OCI-M1 (cell line): ENCODE measurements at places on chromosomes 5 and 9.

DNA sequence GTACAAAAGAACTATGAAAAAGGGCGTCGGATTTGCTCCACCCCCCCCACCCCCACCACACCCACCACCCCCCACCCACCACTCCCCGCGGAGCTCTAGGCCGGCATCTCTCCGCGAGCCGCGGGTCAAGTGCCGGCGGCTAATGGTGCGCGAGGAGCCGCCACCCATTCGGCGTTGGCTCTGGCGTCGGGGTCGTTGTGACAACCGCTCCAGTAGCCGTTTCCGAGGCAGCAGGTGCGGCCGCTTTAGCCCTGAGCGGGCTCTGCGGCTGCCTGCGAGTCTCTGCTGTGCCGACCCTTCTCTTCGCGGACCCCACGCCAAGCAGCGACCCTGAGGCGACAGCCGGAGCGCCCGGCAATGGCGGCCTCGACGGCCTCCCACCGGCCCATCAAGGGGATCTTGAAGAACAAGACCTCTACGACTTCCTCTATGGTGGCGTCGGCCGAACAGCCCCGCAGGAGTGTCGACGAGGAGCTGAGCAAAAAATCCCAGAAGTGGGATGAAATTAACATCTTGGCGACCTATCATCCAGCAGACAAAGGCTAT is at the start of gene PPP1R2B:
PPP1R2B (plus strand) TSS at position 90 of the 546 bp plus-strand sequence; CDS start at position 358, 268 bp downstream.
- no peak for DNase-seq

- DNase-seq = no peak
Measured at GRCh38 chr5:176887252-176887849, 11.8 kb downstream of the HK3 start.

DNA sequence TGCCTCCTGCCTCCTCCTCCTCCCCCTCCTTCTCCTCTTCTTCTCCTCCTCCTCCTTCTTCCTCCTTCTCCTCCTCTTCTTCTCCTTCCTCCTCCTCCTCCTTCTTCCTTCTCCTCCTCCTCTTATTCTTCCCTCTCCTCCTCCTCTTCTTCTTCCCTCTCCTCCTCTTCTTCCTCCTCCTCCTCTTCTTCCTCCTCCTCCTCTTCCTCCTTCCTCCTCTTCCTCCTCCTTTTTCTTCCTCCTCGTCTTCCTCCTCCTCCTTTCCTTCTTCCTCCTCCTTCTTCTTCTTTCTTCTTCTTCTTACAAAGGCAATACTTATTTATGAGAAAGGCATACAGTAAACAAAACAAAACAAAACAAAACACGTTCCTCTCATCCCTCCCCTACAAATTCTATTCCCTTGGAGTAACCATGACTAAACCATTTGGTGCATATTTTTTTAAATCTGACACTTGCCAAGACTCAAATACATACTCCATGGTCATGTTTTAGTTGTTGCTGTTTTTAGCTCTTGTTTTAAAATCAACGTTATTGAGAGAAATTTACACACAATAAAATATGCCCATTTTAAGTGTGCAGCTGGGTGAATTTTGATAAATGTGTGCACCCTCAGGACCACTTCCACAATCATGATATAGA is 135.6 kb downstream of the FOXD1 start:
- DNase-seq = no peak

GRCh38 chr9:804026-804425 is 37.5 kb upstream of the DMRT1 start:
- DNase-seq = no peak

DNA sequence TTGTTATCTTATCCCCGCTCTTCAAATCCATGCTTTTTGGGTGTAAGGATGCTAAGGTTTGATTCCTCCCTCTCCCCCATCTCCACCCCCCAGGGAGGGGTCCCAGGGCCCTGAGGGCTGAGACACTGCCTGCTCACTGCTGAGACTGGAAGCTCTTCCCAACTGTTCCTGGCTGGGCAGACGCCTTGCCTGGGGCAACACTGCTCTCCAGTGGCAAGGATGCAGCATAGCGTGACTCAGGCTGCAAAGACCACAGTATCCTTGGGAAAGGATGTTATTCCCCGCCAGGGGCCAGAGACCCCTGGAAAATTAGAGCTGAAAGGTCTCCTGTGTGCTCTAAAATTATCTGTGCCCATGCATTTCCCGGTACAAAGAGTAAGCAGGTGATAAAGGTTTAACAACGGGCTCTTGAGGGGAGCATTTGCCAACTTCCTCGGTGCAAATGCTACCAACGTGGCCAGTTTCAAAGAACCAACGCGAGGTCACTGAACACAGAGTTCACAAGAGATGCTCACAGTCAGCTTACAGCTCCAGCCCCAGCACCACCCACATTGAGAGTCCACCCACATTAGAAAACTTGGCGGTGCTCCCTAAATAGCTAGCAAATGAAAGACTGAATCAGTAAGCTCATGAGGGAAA is 271.9 kb downstream of the NSG2 start:
- peak; percentile 43 for DNase-seq

DNA sequence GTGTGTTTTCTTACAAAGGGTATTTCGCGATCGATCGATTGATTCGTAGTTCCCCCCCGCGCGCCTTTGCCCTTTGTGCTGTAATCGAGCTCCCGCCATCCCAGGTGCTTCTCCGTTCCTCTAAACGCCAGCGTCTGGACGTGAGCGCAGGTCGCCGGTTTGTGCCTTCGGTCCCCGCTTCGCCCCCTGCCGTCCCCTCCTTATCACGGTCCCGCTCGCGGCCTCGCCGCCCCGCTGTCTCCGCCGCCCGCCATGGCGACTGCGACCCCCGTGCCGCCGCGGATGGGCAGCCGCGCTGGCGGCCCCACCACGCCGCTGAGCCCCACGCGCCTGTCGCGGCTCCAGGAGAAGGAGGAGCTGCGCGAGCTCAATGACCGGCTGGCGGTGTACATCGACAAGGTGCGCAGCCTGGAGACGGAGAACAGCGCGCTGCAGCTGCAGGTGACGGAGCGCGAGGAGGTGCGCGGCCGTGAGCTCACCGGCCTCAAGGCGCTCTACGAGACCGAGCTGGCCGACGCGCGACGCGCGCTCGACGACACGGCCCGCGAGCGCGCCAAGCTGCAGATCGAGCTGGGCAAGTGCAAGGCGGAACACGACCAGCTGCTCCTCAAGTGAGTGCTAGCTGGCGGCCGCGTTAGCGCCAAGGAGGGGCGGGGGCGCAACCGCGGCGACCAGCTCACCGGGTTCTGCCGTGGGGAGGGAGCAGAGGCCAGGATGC is 480 bp downstream of the LMNB1 start:
- DNase-seq = peak; percentile 35

GRCh38 chr5:33212900-33213299 is 227.9 kb upstream of the TARS1 start:
- DNase-seq = peak; percentile 92

DNA sequence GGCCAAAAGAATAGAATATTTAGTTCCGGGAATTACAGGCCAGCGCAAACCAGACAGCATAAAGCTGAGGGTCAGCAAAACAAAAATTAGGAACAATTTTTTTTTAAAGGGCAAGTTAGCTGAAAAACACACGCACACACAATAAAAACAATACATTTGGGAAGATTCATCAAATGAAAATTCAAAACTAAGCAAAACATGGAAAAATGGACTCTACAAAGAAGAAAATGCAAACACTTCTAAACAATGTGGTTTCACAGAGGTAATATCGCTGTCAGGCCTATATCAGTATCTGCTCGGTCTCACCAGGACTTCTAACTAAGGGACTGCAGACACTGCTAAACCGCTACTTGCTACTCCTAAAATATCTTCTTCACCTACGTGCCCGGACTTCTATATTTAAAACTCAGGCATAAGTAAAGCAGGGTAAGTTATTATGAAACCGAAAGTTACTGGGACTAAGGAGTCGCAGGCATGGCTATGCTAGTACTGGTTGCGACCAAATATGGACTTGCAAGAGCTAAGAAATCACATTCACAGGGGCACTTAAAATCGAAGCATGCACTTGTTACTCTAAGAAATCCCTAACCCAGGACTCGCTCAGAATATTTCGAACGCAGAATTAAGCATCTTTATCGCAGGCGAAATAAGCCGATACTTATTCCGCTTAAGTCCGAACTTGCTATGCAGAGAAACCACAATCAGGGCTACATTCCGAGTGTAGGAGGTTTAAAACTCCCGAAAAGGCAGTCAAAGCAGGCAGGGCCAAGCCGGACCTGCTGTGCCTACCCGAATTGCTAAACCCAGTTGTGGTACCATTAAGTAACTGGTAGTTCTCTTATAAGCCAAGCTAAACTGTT is 2.3 kb downstream of the ANXA2R start:
- DNase-seq = peak; percentile 90

DNA sequence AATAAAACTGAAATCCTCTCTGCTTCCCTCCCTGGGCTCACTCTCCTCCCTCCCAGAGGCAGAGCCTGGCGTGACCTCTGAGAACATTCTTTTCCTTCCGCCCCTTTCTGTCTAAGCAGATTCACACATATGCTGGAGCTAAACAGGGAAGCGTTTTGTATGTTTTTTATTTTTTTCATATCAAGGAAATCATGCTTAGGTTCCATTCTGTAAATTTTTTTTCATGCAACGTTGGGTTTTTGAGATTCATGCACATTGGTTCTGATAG is 20.2 kb upstream of the BARHL1 start:
- no peak for DNase-seq

DNA sequence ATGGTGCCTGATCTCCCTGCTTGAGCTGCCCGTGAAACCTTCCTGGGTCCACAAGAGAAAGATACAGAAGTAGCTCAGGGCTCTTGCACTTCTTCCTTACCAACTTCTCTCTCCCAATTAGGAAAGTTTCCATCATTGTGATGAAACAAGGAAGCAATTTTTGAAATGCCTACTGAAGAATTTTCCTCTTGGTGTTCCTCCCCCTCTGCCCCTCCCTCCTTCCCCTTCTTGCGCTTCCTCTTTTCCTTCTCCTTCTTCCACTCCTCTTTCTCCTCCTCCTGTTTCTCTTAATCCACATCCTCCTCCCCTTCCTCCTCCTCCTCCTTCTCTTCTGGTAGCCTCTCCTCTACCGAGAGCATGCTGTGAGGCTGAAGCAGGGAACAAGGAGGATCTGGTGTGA is 36.3 kb upstream of the OTULINL start:
- DNase-seq = peak; percentile 17

DNA sequence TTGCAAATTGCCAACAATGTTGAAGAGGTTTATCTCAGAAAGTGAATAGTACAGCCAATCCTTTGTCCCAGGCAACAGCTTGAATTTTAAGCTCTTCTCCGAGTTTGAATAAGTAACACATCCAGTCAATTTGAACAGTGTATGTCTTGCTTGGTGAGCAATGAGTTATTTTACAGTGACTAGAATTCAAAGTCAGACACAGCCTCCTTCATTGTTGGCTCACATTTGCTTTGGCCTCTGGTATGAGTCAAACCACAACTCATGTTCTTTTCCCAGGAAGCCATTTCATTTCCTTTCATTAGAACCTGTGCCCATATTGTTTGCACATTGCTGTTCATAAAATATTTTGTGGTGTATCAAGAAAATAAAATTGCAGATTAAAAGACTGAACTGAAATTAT is 622.0 kb upstream of the DAB2 start:
- DNase-seq = no peak

DNA sequence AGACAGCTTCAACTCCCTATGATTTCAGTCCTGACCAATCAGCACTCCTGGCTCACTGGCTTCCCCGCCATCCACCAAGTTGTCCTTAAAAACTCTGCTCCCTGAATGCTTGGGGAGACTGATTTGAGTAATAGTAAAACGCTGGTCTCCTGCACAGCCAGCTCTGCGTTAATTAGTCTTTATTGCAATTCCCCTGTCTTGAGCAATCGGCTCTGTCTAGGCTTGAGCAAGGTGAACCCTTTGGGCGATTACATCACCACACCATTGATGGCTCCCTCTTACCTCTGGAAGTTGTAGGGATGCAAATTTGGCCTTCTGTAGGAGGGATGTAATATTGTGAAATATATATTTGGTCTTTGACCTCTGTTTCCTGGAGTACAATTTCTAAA is 2.9 kb upstream of the SLC23A1 start:
- DNase-seq = no peak

DNA sequence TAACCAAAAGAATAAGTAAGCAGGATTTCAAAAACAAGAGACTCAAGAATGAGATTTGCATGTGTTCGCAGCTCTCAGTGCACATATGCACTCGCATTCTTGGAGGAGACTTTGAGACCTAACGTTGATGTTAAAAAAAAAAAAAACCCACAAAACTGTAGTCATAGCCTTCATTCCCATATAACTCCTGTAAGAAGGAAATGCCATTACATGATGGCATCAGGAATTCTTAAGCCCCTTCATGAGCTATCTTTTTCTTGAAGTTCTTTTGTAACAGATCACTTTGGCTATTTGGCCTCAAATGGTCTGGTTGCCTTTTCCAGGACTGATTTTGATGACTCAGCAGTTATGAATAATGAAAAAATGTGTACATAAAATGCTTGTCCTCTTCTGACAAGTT is 113.8 kb downstream of the ALDH1A1 start:
- no peak for DNase-seq

GRCh38 chr9:68507130-68507805 is 33.4 kb downstream of the TMEM252 start:
- DNase-seq = peak; percentile 78
